ENCODE measurements at places on chromosomes 12 and 14.

- no peak for DNase-seq
These were observed 43.1 kb upstream of the DICER1 start for GRCh38 chr14:95200404-95200803.

- no peak for DNase-seq
These were observed 130.8 kb downstream of the CAPZA3 start for GRCh38 chr12:18868717-18869116.

DNA sequence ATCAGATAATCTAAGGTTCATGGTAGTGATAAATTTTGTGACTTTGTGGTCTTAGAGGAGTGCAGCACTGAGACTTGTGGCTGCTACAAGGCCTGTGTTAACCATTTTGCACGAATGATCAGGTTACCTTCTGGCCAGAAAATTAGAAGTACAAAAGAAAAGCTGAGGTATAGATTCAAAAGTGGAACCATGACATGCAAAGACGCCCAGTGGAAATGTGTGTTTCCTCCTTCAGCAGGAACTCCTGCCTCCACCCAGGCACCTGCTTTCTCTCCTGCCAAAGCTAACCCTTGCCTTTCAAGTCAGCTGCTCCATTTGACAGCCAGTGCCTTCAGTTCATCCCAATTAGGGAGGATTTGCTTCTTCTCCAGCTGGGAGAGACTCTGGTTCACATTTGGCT, 10.1 kb downstream of the PDE6H start:
- DNase-seq, result no peak

DNA sequence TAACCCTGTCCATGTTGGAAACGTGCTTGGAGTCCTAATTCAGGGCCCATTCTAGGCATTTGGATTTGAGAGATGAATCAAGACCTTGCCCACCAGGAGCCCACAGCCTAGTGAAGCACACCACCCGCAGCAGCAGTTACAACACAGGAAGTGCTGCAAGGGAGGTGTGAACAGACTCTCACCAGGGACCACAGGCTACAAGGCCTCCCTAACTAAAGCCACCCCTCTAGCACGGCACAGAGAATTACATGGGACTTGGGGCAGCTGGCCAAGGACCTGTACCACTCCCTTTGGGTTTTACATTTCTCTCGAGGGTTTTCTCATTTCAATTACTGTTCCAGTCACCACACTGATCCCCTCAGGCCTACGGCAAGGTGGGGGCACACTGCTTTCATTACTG, 49.5 kb upstream of the FOXN3 start:
- DNase-seq, result no peak

- no peak for DNase-seq
These were observed 133.7 kb downstream of the ADGRD1 start for GRCh38 chr12:131087302-131087818.

GRCh38 chr12:76738824-76739579, 24.9 kb upstream of the ZDHHC17 start:
- DNase-seq, result no peak

GRCh38 chr12:3071107-3071506, 6.1 kb upstream of the TSPAN9 start:
- DNase-seq, result peak; percentile 38

DNA sequence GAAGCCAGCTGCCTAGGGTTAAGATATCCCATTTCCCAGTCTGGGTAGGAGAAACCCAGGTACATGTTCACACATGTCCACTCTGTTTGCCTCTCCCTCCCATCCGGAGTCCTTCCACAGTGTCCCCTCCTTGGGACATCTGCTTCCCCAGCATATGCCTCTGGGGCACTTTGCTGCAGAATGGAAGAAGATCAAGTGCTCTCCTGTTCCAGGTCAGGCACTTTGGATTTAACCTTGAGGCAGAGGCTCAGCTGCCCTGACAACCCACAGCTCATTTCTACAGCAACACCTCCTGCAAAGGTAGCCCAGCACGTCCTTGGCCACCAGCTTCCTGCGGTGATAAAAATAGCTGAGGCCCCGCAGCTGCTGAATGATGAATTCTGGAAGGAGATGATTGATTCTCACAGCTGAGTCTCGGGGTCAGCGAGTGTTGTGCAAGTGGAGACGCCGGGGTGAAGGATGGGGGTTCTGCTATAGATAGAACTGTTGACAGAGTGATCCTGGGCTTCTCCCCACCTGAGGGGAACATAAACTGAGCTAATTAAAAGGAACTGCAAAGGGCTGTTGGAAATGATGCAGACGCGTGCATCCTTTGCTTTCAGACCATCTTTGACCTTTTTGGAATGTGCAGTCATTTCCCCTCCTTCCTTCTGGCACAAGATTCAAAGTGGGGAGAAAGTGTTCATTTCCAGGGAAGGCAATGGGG, 145.0 kb downstream of the SLC38A6 start:
- DNase-seq, result no peak

DNA sequence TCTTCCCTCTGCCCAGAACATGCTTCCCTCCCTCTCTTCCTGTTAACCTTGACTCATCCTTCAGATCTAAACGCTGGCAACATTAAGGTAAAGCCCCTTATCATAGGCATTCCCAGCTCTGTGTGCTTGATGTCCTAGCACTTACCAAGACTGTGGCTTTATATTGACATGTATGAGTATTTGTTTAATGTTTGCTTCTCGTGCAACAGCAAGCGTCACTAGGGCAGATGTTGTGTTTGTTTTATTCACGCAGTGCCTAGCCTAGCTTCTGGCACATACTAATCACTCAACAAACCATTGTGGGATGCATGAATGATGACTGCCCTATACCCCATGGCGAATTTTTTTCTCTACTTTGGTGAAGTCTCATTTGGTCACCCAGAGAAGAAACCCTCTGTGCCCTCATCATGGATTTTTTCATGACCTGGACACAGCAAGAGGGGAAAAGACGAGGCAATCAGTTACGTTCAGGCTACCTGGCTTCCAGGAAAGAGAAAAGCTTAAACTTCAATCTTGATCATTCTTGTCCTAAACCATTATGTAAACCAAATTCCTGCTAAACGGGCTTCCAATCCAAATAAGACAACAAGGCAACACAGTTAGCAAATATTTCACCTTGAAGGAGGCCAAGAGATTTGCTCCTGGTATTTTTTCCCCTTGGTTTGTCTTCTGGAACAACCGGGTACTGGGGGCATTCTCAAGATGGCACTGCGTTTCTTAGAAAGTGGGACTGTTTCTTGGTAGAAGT, 47.9 kb upstream of the SOCS2 start:
- DNase-seq, result no peak

DNA sequence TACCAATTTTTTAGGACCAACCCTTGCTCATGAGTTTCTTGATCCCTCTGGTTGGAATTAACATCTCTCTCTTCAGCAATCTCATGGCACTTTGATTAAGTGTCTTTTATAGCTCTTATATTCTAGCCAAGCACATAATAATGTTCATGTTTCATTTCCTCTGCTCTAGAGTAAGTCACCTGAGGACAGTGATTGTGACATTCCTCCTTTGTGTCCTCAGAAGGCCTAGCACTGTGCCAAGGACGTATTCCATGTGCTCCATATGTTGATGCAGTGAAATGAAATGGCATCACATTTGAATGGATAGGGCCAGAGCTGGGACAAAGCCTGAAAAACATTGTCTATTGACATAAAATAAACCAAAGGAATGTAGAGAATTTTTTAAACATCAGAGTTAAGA, 322.8 kb upstream of the PRICKLE1 start:
- no peak for DNase-seq

DNA sequence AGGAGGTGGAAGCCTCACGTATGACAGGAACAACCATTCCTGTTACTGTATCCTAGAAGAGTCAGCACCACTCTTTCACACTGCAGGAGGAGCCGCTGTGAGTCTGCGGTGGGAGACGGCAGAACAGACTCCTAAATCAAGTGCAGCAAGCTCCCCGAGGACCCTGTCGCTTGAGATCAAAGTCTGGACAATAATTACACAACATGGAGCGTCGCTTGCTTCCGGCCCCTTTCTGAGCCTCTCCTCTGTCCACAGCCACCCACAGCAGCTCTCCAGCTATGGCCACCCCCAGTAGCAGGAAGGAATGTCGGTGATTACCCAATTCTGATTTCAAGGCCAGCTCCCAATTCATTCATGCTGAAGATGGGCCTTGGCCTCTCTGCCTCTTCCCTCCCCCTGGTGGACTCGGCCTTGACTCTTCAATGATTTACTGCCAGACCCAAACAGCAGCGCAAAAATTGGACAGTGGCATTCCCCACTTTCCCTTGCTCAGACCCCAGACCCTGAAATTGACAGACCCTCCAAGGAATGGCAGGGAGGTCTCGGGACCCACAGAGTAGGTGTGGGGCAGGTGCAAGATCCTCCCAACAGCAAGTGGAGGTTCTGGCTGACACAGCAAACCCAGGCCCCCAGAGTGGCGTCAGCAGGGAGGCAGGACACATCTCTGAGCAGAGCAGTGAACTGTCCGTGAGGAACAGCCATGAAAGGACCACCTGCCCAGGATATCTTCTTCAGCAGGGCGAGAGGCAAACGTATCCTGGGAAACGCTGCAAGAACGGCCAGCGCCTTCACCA, 272.7 kb upstream of the DIO3 start:
- no peak for DNase-seq

DNA sequence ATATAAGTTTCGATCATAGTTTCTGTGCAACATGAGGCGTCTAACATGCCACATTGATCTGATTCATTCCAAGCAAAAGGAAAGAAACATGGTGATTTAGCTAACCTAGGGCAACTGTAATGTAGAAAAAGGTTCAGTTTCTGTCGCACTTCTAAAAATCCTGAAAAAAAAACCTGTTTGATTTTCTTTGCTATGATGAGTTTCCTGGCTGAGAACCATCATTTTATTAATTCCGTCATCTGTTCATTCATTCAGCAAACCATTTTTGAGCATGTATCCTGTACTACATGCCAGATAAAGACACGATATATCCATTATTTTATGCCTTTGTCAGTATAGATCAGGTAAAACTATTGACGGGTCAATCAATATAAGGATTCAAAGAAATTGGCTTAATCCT, 932.6 kb downstream of the GALC start:
- DNase-seq, result no peak

DNA sequence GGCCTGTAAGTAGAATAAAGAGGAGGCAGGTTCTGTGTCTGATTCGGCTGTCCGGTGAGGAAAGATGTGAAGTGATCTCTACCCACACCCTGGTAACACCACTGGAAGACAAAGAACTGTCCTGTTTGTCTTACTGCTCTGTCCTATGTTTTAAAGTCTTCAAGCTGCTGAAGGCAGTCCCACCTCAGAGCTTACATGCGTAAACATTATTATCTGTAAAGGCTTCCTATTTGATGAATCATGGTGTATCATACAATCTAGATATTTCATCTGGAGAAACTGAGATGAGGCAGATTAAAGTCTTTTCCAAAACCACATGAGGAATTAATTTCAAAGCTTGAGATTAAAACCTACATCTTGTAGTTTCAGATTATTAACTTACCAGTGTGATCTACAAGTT, 427.6 kb downstream of the ZFP36L1 start:
- DNase-seq, result no peak

GRCh38 chr12:132582058-132582420, 28.3 kb downstream of the LRCOL1 start:
- no peak for DNase-seq

DNA sequence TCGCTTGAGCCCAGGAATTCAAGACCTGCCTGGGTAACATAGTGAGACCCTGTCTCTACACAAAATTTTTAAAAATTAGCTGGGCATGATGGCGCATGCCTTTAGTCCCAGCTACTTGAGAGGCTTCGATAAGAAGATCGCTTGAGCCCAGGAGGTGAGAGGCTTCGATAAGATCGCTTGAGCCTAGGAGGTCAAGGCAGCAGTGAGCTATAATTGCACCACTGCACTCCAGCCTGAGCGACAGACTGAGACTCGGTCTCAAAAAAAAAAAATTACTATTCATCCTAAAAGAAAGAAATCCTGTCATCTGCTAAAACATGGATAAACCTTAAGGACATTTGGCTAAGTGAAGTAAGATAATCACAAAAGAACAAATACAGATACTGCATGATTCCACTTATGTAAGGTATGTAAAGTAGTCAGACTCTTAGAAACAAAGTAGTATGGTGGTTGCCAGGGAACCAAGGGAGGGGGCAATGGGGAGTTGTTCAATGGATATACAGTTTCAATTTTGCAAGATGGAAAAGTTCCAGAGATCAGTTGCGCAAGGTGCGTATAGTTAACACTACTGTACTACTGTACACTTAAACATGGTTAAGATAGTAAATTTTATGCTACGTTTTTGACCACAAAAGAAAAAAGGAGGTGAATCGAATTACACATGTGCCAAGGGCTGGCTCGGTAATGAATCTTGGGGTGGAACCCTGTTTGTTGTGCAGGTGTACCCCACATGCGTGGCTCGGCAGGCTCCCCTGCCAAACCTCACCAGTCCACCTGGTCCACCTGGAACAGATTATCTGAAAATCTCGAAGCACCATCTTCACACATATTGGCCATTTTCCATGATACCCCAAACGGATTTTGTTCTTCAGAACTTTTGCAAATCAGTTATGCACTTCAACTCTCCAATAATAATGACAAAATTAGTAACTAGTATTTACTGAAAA, 18.3 kb upstream of the ATP2A2 start:
- DNase-seq, result no peak

- no peak for DNase-seq
These were observed 1.5 kb downstream of the BCL2L14 start for GRCh38 chr12:12072064-12072760.

GRCh38 chr14:67620217-67620785, 581 bp downstream of the ARG2 start:
- DNase-seq, result no peak

GRCh38 chr12:29208060-29208459, 59.0 kb downstream of the FAR2 start:
- no peak for DNase-seq

DNA sequence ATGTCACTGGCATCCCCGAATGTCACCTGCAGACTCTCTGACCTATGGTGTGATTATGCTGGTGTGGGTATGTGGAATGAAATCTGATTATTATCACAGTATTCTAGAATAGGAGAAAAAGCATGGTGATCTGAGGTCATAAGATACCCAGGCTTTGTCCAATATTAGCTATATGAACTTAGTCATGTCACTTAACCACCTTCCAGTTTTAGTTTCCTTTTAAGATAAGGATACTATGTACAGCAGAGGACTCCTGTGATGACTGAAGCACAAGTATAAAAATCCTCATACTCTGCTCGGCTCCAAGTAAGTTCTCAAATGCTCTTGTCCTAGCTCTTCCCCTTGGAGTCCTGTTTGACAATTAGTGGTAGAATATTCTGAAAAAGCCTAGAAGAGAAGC, 2.8 kb downstream of the GNS start:
- no peak for DNase-seq

- no peak for DNase-seq
These were observed 165.8 kb downstream of the TMTC2 start for GRCh38 chr12:82852529-82852928.

DNA sequence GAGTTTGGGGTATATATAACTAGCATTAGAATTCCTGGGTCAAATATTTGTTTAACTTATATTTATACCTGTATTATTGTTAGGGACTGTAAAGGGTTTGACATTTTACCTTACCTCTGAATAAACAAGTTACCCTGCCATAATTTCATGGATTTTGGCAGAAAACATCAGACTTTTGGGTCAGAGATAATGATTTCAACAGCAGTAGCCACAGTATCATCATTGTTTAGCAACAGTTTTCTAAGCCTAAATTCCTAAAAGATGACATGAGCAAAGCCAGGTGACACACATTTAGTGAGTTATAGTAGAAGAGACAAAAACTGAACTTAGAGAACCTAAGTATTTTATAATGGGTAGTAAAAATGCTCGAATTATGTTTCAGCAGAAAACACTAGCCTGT, 954.4 kb downstream of the TRHDE start:
- no peak for DNase-seq

- DNase-seq, result no peak
These were observed 20.1 kb upstream of the TEX22 start for GRCh38 chr14:105378199-105378598.
